ENCODE measurements at places on chromosomes 7 and 10.

DNA sequence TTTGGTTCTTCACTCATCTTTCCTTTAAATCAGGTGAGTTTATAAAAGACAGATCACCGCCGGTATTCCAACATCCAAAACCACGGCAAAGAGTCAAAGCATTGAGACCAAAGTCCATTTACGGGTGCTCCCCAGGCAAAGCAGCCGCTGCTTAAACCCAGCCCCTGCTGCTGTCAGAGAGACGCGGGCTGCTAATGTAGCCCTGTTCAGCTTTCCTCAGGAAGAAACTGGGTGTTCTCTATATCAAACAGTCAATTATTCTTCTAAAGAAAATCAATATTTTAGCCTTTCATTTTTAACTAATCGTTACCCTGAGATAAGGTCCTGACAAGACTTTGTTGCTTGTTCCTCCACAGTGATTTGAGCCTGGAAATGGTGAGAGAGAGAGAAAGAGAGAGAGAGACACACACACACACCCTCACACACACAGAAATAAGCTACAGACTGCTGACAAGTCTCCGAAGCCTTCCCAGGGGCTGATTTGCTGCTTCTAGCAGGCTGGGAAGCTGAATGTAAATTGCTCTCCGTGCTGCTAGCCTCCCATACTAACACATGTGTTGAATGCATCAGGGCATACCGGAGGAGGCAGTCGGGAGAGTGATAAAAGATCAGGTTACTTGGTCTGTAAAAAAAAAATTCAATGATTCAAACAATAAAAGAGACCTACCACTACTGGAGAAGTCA is 183.0 kb upstream of the ANK3 start:
- DNase-seq = no peak

DNA sequence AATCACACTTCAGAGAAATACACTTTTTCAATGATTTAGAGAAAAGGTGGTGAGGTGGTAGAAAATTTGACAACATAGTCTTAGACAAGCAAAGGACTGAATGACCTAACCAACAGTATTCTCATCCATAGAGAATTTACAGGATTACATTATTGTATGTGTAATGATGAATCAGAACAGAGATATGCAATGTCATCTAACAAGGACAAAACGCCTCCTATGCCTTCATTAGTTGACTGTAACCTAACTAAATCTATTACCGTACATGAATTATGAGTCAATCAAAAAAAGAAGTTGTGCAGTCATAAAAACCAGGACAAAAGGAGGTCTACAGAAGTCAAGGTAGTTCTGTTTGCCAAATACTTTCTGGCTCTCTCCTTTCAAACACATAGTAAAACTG is 66.5 kb downstream of the RAB11FIP2 start:
- no peak for DNase-seq

DNA sequence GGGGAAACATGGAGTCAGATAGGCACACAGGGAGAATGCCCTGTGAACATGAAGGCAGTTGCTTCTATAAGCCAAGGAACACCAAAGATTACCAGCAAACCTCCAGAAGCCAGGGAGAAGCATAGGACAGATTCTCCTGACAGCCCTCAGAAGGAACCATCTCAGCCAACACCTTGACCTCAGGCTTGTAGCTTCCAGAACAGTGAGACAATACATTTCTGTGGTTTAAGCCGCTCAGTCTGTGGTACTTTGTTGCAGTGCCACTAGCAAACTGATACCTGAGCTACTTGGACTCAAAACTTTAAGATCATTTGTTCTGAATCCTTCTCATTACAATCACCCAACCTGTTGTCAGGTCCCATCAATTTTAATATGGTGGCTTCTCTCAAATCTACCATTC is 31.2 kb downstream of the ABLIM1 start:
- DNase-seq = no peak

DNA sequence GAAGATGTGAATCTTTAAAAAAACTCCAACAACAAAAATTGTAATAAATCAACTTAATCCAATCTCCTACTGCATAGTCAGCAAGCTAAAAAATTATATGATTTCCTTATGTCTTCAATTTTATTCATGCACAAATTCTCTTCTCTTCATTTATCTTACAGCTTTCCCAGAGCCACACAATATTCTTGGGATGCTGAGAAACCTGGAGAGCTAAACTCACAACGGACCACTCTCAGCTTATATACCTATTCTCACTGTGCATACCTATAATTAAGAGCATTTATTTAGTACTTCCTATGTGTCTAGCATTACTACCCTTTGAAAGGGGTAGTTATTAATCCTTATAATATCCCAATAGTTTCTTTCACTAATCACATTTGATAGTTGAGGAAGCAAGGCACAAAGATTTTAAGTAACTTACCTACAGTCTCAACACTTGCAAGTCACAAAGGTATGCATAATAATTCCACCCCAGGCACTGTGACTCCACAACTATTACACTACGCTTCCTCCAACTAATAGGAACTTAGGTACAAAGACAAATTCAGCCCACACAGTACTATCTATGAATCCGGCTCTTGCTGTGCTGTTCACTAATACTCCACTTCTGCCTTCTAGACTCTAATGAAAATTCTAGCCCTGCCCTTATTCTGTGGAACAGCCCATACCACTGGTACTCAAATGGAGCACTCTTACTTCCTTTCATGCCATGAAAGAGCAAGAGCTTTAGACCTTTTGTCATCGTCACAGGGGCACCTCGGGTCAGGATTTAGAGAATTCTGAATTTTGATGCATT is 5.1 kb downstream of the CCDC71L start:
- no peak for DNase-seq

DNA sequence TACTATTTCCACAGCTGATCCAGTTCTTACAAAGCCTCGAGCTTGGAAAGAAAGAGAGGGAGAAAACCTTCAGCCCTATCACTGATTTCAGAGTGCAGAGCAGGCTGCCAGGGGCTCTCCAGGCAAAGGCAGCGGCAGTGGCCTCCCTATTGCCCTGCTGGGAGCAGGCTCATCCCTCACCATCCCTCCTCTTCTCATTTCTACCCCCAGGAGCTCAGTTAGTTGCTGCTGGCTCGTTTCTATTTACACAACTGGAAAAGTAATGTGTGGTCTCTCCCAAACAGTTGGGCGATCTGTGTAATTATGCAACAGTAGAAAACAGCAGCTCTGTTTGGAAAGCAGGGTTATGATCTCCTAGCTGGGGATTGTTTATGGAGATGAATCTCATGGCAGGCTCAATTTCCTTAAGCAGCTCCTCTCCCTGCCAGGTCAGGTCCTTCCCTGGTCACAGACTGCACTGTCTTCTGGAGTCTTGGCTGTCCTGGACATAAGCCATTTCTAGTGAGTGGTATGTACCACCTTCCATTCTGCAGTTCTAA is 28.7 kb upstream of the TNS3 start:
- DNase-seq = no peak

DNA sequence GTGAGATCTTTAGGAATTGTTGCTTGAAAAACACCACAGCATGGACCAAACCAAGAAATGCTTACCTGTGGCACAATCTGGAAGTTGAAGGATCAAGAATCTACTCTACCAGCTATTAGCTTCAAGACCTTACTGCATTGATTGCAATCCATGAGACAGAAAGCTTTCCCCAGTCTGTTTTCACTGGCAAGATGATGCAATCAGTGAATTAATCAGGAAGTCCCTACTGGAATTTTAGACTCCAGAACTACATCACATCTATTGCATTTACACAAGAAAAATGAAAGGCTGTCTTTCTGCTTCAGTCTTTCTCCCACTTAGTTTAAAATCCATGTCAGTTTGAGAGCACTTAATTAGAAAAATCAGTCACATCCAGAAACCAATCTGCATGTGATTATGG is 191.7 kb downstream of the TFEC start:
- no peak for DNase-seq

DNA sequence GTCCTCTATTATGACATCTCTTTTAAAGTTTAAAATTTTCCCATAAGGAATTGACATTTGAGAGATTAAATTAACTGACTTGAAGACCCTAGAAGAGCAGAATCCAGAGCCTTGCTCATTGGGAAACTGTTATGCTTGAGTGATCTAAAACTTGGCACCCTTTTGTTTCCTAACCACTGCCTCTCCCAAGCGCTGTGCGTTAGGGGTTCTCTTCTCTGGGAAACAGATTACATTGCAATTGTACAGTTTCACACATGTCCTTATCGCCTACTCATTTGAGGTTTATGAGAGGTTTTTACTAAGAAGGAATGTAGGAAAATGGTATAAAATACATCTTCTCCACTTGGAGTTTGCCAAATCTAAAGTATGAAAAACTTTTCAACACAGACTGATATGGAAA is 126.8 kb upstream of the AMPH start:
- DNase-seq = no peak

DNA sequence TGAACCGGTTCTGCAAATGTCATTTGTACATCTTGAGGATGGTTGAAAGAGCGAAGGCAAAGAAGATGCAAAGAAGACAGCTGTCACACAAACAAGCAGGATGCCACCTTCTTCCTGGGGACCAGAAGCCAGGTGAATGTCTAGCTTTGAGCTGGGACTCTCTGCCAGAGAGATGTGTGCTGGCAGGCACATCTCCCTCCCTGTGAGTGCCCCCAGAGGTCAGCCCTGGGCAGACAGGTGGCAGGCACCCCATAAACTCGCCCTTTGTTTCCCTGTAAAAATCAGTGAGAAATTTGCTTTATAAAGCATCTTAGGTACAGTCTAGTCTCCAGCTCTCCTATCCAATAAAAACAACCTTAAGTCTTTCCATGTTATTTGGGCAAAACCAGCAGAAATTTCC is 2.6 kb upstream of the TCERG1L start:
- no peak for DNase-seq

- DNase-seq = no peak
These were observed 179.4 kb downstream of the CPEB3 start for GRCh38 chr10:92111336-92111939.

DNA sequence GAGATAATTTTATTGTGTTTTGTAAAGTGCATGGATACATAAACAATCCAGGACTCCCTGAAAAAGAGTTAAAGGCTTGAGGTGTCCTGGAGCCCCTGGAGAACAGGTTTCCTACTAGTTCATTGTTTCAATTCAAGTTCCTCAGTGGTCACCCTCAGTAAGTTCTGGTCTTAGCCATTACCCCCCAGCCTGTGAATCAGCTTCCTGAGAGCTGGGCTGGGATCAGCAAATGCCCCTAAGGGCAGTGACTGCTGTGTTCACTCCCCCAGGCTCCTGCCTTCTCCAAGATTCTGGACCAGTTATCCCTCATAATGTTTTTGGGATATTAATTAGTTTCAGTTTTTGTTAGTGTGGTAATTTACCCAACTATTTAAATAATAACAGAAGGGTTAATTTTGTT is 151.6 kb upstream of the PRSS58 start:
- DNase-seq = no peak

DNA sequence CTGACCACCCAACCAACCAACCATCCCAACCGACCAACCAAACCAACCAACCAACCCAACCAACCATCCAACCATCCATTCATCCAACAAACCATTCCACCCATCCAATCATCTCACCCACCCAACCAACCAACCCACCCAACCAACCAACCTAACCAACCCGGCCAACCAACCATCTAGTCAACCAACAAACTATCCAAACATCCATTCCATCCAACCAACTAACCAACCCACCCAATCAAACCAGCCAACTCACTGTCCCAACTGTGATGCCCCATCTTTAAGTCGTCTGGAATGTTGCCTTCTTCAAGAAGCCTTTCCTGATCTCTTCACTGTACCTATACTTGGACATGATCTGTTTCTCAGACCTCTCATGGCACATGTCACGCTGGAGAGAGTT is 31.6 kb downstream of the MINDY4 start:
- DNase-seq = no peak

- no peak for DNase-seq
These were observed 29.1 kb downstream of the EPC1 start for GRCh38 chr10:32317795-32318357.

GRCh38 chr10:31602541-31603234 is 283.7 kb downstream of the ZEB1 start:
- peak; percentile 13 for DNase-seq

- no peak for DNase-seq
These were observed 14.1 kb upstream of the MYH16 start for GRCh38 chr7:99258501-99258900.

- no peak for DNase-seq
These were observed 14.8 kb downstream of the TPK1 start for GRCh38 chr7:144821067-144821466.

DNA sequence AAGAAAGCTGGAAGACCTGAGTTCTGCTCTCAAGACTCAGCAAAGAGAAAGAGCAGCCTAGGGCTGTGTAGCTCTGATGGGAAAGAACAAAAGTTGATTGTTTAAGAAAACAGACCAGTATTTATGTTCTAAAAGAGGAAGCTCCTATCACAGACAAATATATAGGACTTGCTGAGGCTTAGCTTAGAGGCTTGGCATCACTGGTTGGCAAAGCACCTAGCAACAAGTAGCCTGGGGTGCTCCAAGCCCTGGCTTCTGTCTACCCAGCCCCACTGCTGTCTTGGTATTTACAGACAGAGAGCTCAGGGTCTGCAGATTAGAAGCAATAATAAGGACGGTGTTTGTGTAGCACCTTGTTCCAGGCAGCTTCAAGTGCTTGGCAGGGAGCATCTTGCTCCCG is 36.9 kb upstream of the CCDC3 start:
- DNase-seq = no peak

GRCh38 chr7:114790521-114790920 is 131.4 kb upstream of the MDFIC start:
- no peak for DNase-seq
